Posterior vena cava (tissue), 2 donors: ENCODE measurements at places on chromosomes 3 and 15. TPM values are rescaled to one million over a fixed set of nuclear protein-coding genes. Genes with fewer than 3 reads are reported as not detected.

C3orf38 gene
- 22.9 TPM for total RNA-seq

DNA sequence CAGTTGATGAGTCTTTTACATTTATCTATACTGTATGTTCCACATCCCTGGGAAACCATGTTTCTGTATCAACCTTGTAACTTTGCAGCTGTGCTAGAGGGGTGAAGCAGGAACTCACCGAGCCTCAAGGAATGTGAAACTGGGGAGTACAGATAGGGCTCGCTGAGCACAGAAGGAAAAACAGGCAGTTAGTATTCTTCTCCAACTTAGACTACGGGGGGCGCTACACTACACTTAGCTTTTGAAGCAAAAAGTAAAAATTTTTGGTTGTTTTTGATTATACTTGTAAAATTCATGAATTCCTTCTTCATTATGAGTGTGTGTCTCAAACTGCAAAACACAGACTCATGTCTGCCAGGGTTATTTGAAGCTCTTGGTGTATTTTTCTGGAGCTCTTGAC lies 132.7 kb upstream of the RGMA start:
- no peak for DNase-seq

- no peak for DNase-seq
Measured at GRCh38 chr3:20185331-20185678, 701 bp downstream of the SGO1 start.

GRCh38 chr3:183260167-183260904 lies 7.3 kb downstream of the B3GNT5 start:
- no peak for DNase-seq

- DNase-seq = no peak
Measured at GRCh38 chr3:160973067-160973809, 131.9 kb downstream of the B3GALNT1 start.

GRCh38 chr3:47441796-47442551 lies 33.8 kb downstream of the SCAP start:
- DNase-seq = no peak

DNA sequence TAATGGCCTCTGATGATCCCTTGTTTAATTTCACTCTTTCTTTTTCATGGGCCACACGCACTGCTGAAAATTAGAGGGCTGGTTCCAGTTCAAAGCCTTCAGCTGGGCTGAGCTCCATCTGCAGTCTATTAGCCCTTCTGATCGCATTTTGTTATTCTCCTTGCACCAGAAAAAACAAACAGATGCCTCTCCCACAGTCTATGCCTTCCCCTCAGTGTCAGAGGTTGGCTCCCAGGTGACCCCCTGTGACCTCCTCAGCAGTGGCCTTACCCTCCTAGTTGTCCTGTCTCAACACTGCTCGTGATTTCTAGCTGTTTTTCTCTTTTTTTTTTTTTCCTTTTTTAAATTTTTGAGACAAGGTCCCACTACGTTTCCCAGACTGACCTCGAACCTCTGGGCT lies 77.1 kb upstream of the PRTG start:
- DNase-seq = no peak

DNA sequence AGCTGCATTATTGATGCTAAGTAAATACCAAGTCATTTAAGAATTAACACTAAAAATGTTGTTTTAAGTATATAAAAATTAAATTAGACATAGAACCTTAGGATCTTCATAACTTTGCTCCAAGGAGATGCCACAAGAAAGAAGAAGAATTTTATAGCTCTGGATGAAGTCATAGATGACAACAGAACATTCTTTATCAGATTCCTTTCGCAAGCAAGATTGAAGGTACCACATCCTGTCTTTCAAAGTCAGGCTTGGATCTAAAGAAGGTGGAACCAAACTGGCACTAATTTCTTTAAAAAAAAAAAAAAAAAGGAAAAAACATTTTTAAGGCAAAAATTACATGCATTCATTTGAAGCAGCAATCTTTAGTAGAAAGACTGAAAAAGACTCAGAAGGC lies 62.5 kb downstream of the POLQ start:
- DNase-seq = no peak

- no peak for DNase-seq
Measured at GRCh38 chr3:73401616-73402279, 223.0 kb downstream of the PDZRN3 start.
